ENCODE measurements at places on chromosomes 6 and 20.
A peak's percentile ranks its signal among the peaks of the same experiment; 100 is the strongest.

- no peak for DNase-seq
Observed at GRCh38 chr6:170003027-170003426, 251.6 kb downstream of the ERMARD start.

- no peak for DNase-seq
Observed at GRCh38 chr6:68776354-68776753, 141.3 kb downstream of the ADGRB3 start.

- DNase-seq: no peak
Observed at GRCh38 chr6:131117878-131118277, 17.4 kb upstream of the AKAP7 start.

DNA sequence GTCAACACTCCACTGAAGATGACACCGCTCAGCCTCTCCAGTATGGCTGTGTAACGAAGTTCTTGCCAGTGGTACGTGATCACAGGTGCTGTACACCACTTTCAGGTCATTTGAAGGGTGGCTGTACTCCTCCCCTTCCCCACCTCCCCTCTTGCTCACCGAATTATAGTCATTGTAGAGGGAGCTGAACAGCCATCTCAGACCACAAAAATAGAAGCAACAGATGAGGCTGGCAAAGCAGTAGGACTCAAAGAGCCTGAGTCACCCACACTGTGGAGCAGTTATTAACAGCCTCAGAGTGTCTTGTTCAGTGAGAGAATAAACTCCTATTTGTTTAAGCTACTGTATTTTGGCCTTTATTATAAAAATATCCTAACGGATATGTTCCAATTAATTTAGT, 192.5 kb upstream of the MCHR2 start:
- DNase-seq: no peak

DNA sequence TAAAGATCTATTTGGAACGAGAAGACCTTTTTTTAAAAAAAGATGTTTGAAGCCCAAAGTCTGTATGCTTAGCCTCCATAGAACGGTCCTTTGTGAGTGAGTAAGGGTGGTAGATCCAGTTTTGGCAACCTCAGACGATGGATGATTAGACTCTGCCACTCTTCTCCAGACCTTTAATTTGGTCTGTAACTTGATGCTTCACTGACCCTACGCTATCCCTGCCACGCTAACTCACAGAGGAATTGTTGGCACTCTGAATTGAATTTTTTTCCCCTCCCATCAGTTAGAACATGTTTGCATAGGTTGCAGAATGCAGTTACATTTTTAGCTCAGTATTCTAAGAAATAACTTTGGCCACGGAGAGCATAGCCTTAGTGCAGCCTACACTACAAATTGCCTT, 15.8 kb upstream of the DEK start:
- DNase-seq: no peak

DNA sequence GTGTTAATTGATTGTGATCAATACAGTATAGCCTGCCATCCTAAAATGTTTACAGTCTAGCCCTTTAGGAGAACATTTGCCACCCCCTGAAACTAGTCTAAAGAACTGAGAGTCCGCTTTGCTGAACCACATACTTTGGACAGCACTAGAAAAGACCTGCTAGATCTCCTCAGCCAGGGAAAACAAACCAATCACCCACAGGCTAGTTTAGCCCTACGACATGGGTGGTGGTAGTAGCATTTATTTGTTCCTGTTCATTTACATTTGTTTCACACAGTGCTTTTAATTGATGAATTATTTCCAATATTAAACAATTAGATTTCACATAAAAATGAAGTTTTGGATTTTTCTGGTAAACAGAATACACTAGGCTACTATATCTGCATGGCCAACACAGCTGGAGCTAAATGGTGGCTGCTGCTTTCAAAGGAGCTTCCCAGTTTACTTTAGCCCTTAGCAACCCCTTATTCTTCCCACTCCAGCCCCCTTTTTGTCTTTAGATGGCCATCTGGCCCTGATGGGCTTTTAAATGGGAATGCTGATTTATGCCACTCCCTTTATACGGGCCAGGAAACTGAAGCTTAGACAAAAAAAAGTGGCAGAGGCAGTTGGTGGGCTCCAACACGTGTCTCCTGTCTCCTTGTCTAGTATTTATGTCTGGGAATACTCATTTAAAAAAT, 72.4 kb downstream of the ADGRG6 start:
- DNase-seq: no peak

- DNase-seq: no peak
Observed at GRCh38 chr20:10609276-10609675, 64.5 kb downstream of the JAG1 start.

DNA sequence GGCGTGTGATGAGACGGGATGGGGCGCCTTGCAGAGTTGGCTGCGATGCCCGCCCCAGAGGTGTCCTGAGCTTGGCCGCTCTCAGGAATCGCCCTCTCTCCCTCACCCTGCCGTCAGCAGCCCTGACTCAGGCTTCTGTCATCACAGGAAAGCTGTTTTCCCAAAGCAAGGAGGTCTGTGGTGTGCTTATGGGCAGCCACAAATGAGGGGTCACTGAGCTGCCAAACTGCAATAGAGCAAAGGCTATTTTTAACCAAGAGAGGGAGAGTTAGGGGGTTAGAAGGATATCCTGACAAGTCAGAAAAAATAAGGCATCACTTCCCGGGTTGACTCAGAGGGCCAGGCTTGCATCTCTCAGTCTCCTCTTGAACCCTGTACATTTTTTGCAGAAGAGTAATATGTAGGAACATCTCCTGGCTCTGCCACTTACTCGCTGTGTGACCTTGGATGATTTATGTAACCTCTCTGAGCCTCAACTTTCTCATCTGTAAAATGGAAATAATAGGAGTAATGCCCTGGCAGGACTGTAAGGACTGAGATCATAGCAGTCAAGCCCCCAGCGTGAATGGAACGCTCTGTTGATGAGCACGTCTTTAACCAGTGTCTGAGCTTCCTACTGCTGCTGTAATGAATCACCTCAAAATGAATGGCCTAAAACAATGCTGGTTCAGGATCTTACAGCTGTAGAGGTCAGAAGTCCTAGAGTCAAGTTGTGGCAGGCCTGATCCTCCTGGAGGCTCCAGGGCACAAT, 181.9 kb downstream of the NFATC2 start:
- DNase-seq: peak; percentile 99

DNA sequence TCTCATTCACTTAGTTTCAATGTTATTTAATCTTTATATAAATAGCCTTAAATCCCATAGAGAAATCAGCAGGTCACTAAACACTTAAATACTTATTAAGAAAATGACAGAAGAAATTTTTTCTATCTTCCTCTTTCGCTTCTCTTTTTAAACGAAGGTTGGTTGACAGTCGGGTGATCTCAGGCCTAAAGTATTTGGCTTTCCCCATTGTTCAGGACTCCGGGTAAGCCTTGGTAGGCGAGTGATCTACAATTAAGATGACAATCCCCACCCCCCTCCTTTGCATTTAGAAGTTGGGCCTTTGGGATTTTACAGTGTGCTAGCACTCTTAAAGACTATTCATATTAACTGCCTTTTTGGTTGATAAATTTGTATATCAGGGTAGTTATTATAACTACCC, 19.7 kb upstream of the UTRN start:
- DNase-seq: no peak

- DNase-seq: no peak
Observed at GRCh38 chr6:25166955-25167748, 112.0 kb upstream of the CARMIL1 start.

GRCh38 chr6:97508646-97509045, 225.6 kb upstream of the MMS22L start:
- DNase-seq: no peak

DNA sequence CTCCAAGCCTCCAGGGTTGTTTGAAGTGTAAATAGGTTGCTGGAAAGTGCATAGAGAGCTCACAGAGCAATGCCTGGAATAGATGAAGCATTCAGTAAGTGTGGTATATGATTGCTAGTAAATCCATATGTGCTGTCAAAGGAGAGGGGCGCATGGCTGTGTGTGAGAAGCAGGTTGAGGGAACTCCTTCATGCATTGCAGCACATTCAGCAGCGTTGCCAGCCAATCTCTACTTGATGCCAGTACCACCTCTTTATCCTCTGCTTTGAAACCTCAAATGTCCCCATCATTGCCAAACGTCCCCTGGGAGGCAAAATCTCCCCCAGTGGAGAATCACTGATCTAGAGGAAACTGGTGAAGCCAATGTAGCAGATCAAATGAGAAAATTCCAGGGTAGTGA, 82.7 kb upstream of the RALGAPA2 start:
- no peak for DNase-seq

DNA sequence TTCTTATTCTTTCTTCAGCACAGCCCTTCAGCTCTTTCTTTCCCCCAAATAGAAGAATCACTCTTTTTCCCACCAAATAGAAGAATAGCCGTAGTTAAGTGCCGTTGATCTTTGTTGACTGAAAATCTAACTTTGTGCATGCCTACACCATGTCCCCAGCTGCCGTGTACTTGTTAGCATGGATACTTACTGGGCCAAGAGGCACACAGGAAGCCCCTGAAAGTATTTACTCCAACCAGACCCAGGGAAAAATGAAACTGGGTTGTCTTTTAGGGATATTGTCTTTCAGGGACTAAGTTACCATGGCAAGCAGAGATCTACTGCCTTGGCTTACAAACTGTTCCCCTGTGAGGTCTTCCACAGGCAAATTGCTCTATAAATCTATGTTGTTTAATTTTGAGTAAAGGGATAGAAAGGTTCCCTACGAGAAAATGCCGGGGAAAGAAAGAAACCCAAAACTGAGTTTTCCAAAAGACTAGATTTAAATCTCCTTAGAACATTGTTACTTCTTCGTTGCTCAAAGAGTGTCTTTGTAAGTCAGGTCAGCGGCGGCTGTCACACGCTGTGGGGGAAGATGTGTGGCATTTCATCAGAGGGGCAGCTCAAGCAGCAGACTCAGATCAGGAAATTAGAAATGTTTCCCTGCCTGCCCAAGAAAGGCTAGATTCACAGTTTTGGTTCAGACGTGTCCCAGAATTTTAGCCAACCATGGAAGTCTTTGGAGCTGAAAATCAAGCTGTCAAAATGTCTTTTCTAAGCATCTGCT, 188.2 kb upstream of the PRND start:
- DNase-seq: no peak

GRCh38 chr6:128336436-128337095, 183.8 kb downstream of the PTPRK start:
- no peak for DNase-seq

DNA sequence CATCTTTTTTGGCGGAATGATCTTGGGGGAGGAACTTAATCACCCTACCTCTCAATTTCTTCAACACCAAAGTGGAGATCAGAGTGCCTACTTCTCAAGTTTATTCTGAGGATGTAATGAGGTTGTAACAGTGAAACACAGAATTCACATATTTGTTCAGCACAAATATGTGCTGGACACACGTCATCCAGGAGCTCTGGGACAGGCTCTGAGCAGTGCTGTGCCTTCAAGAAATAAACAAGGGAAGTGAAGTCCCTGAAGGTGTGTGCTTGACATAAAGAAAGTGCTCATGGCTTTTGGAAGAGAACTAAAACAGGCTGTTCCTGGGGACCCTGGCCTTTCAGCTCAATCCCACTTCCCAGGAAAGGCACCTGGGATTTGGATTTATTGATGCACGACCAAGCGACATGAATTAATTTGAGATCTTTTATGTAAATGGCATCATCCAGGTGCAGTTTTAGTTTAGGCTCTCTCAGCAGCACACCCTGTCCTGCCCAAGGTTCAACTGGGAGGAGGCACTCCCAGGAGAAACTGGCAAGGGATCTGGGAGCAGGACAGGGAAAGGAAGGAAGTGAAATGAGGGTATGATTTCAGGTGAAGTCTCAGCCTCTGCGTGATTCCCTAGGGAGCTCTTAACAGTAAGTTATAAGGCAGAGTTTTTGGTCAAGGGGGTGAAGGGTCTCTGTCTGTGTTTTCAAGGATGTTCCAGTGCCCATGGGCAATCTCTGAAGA, 211.0 kb downstream of the FOXA2 start:
- DNase-seq: no peak

- DNase-seq: peak; percentile 83
Observed at GRCh38 chr6:108453601-108454185, 107.0 kb upstream of the FOXO3 start.

DNA sequence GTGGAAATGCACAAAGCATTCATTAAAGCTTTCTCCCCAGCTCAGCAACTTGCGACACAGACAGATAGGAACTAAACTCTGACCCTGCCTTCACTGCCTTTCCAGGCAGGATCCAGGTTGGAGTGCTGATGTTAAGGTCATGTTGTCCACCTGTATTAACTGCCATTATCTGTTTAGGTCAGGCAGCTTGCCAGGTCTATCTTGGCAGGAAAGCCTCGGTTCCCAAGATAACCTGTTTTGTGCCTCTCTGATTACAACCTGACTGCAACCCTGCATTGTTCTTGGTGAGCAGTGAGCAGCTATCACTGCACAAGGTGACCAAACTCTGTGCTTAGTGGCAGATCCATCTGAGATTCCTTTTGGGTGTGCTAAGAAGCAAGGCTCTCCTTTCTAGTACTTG, 23.2 kb upstream of the ELOVL2 start:
- DNase-seq: no peak

DNA sequence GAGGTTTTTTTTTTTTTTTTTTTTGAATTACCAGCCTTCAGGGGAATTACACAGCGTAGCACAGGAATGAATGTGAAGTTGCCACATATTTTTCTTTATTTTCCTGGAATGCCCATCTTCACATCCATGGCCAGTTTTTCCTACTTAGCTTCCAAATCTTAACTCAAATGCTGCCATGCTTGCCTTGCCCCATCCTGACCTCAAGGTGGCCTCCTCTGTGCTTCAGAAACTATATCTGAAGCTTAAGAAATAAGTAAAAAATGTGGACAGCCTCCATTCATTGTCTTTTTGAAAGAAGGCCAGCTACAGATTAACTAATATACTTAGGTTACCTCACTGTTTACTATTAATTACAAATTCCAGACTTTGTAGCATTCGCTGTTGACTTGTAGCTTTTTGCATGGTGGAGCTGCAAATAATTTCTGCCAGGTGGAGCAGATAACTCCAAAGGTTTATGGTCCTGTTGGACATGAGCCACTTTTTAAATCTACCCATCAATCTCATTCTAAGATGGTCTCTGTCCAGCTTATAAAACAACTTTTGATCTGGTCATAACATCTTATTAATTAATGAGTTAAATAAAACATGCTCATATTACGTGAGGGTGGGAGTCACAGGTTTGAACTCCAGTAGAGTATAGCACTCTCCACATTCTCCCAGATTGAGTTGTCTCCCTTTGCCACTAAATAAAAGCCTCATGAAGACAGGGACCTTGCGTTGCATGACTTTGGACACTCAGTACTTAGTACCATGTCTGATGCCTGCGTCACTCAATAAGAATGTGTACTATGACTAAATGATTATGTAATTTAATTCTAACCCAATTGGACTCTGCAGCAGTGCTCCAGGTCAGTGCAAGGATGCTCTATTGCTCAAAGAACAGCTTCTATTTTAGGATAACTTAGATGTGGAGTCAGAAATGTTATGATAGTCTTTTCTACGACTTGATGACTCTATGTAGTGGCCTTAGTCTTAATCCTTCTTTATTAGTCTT, 678.6 kb upstream of the CITED2 start:
- no peak for DNase-seq

GRCh38 chr6:57017841-57018240, 28.7 kb upstream of the KIAA1586 start:
- no peak for DNase-seq

Data from non-pigmented ciliary epithelial cell (primary cell).